ENCODE measurements at places on chromosomes 3 and 15.
A peak's percentile ranks its signal among the peaks of the same experiment; 100 is the strongest.

GRCh38 chr15:82081914-82082762 lies 36.3 kb upstream of the MEX3B start:
- no peak for DNase-seq

GRCh38 chr3:160398820-160399124 lies 253 bp downstream of the IFT80 start:
- no peak for DNase-seq

- no peak for DNase-seq
Measured at GRCh38 chr15:76286271-76286879, 24.9 kb downstream of the ETFA start.

DNA sequence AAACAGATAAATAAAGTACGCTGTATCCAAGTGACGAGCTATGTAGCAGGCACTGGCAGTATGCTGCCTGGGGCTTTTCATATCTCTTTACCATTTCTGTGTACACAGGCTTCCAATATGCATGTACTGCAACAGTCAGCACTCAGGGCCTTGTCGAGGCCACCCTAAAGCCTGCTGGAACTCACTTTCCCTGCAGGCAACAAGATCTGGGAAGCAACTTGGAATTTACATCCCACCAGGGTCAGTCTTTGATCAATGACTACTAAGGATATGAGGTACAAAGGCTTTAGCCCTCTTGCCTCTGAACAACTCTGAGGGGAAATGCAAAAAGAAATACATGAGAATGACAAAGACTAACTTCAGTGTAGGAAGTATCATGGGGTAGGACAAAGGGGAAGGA lies 101.8 kb upstream of the ARL6 start:
- DNase-seq: no peak

GRCh38 chr3:158220575-158220974 lies 110.7 kb downstream of the RSRC1 start:
- no peak for DNase-seq

DNA sequence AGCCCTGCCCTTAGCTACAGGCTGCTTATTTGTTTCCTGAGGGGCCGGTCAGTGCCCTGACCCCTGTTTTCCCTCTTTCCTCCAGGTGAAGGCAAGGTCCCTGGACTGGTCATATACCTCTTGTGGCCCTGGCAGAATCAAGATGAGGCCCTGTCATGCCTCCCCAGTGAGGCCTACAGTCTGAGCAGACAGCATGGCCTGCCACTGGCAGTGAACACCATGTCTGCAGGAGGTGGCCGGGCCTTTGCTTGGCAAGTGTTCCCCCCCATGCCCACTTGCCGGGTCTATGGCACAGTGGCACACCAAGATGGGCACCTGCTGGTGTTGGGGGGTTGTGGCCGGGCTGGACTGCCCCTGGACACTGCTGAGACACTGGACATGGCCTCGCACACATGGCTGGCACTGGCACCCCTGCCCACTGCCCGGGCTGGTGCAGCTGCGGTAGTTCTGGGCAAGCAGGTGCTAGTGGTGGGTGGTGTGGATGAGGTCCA lies 1.2 kb downstream of the KLHDC8B start:
- no peak for DNase-seq

DNA sequence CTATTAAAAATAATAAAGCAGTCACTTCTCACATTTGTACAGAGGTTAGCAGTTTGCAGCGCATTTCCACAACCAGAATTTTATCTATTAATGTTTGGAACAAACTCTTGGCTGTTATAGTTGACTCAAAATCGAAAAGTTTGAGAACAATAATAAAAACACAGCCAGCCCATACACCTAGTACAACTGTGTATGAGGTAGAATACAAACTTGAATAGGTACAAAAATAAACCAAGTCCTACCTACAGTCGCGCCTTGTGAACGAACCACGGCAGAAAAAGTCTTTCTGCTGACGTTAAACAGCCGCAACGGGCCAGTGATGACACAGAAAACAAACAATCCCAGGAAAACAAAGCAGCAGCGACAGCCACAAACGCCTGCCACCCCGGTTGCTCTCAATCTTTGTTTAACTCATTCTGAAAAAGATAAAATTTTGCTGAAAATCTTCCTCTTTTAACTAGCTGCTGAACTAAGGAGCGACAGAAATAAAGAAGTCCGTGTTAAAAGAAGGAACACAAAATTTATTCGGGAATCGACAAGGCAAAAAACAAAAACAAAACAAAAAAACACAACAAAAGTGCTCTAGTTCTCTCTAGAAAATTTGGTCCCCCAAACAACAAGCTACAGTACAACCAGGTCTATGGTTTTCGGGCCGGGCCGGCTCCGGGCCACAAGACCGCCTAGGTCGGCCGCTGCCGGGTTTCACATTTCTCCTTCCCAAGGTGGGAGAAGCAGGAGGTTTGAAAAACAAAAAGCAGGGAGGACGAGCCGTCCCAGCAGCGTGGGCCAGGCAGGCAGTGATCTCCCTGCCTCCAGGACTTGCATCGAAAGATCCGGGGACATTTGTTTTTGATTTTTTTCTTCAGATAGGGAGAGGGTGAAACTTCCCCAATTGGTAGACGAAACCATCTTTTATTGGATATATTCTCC lies 2.9 kb downstream of the FOXL2 start:
- no peak for DNase-seq

DNA sequence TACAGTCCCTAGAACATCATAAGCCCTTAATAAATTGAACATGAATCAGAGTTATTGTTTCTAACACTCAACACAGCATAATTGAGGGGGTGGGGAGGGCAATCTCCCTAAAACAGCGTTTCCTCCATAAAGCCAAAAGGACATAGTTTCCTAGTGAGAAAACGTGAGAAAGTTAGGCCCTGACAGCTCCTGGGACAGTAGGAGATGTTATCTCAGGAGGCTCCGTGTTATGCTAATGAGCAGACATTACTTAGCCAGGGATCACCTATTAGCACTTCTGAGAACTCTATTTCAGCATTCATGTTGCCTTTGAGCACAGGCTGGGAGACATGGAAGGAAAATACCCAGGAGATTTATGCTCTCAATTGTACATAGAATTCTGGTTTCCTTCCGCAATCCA lies 229.1 kb upstream of the ADAMTS9 start:
- no peak for DNase-seq

- DNase-seq: no peak
Measured at GRCh38 chr15:68431792-68432401, at the start of gene ITGA11. Gene ITGA11 (minus strand): TSS chr15:68432163. CDS start chr15:68432066, 97 bp downstream.

- peak; percentile 45 for DNase-seq
Measured at GRCh38 chr3:71305231-71306206, 278.0 kb downstream of the FOXP1 start.

- DNase-seq: no peak
Measured at GRCh38 chr3:99648101-99648500, 9.7 kb downstream of the COL8A1 start.

- no peak for DNase-seq
Measured at GRCh38 chr15:64883100-64883581, 28.6 kb upstream of the ANKDD1A start.

GRCh38 chr15:75104804-75105557 lies 81.6 kb downstream of the PPCDC start:
- DNase-seq: no peak

GRCh38 chr15:50431204-50431603 lies 7.0 kb downstream of the USP8 start:
- DNase-seq: no peak

DNA sequence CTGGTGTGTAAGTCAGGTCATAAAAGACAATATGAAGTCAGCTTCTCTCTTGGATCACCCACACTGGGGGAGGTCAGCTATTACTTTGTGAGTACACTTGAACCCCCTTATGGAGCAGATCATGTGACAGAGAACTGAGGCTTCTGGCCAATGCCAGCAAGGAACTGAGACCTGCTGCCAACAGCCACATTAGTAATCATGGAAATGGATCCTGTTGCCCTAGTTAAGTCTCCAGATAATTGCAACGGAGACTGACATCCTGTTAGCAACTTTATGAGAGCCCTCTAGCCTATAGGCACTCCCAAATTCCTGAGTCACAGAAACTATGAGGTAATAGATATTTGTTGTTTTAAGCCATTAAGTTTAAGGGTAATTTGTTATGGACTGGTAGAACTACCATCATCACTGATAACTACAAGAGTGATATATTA lies 110.4 kb upstream of the GMNC start:
- DNase-seq: no peak

GRCh38 chr3:38957296-38957695 lies 94.4 kb downstream of the SCN11A start:
- DNase-seq: no peak

DNA sequence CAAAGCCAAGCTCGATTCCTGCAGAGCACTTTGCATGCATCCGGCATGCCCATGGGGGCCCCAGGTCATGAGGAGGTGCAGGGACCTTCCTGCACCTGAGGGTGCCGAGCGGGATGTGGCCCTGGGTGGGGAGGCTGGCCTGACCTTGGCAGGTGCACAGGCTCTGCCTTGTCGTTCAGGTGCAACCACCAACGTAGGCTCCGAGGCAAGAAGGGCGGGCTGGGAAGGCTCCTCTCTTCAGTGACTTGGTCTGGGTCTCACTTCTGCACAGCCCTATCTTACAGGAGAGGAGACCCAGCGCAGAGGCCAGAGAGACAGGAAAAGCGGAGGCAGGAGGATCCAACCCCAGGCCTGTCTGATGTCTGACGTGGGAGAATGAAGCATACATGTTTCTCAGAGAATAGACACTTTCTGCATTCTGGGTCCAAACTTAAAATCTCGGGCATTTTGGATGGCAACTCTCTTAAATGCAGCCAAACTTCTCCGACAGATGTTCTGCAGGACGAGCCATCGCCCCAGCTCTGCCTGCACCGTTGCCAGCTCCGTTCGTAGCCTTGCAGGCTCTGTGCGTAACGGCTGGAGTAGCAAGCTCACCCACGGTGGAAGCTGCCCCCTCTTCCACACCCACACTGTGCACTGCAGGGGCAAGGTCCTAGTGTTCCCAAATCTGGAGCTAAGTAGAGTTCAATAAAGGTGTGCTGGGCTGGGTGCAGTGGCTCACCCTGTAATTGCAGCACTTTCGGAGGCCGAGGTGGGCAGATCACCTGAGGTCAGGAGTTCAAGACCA lies 60.8 kb upstream of the SNRPA1 start:
- no peak for DNase-seq

DNA sequence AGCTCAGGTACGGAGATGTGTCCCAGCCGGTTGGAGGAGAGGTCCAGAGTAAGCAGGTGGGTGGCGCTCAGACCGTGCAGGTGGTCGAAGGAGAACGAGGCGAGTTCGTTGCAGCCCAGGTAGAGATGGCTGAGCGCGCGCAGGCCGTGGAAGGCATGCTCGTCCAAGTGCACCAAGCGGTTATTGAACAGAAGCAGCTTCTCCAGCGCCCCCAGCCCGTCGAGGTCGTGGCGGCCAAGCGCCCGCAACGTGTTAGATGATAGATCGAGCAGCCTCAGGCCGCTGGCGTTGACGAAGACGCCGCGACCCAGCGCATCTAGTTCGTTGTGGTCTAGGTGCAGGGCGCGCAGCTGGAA lies 648 bp downstream of the AMIGO3 start:
- DNase-seq: no peak

Data from activated T-cell treated with anti-CD3 and anti-CD28 coated beads, Interleukin-2, amount 50 U/mL, for 1 hour (primary cell).